Amygdala (tissue), 56 donors: ENCODE measurements at places on chromosomes 3 and 15.

GRCh38 chr15:36988947-36989346, 111.4 kb downstream of the MEIS2 start:
- DNase-seq = no peak

- DNase-seq = no peak
These were observed 470.2 kb upstream of the TPRG1 start for GRCh38 chr3:188701485-188701969.

DNA sequence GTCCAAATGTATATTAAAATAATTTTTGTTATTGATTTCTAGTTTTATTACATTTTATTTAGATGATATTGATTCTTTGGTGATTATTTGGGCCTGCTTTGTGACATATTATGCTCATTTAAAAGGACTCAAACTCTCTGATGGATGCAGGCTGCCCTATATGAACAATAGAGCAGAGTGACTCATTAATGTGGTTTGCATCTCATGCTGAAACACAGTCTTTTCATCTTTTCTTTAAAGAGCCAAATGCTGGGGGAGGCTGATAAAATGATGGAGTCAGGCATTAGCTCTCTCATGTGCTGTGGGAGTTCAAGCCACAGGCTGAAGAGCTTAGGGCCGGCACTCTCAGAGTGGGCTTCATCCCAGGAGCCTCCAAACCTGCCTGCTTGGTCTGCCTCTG, 7.2 kb downstream of the PLA1A start:
- DNase-seq = no peak

DNA sequence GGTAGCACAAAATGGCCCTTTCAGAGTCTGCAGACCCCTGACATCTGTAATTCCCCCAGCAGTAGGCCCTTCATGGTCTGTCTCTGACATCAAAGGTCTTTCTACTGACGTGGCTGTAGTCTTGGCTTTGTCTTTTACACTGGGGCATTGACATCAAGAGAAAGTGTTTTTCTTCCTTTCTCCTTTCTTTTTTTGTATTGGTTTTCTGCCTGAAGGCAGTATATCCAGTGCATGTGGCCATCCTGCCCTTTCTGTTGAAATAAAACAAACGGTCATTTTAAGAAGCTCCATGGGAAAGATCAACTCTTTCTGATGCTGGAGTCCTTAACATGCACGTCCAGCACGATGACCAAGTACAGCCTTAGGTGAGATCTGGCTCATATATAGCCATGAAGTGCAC, 106.8 kb upstream of the SAMMSON start:
- no peak for DNase-seq

DNA sequence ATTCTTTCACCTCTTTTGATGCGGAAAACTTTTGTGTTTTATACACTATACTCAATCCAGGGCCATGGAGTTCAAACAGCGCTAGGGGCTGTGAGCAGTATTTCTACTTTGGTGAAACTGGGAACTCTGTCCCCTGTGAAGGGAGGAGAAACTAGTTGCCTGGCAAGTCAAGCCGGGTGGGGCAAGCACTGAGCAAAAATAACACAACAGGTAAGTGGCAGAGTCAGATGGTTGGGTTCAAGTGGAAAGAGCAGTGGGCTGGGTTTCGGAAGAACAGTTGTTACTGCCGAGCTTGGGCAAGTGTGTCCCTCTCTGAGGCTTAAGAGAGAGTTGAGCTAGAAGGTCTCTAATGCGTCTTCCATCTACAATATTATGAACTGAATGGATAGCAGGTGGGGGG, 59.7 kb upstream of the ROPN1 start:
- DNase-seq = no peak

DNA sequence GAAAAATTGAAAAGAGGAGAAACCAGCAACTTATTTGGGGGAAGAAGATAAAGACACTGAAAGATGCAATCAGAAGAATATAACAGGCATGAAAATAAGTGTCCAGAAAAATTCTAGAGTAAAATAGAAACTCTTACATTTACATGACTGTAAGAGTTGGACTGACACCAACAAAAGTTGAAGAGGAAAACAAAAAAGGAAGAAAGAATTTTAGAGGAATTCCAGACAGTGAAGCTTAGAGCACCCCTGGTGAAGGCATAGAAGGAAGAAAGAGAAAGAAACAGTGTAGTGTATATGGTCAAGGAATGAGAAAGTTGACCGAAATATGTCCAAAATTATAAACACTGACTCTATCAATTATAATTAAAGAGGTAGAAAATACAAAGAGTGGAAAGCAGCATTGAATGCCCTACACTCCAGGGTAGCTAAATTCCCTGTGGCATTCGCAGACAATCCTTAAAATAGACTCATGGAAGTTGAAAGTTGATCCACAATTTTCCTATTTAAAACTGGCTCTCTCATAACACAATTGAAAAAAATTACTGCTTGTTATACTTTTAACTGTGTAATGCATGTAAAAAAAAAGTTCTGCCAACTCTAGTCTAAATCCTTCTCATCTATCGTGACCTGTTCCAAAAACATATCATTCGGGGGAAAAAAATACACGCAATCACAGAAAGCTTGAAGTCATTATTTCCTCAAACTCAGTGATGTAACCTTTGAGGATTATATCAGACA, 102.6 kb upstream of the ABI3BP start:
- no peak for DNase-seq
